ENCODE measurements at places on chromosomes 13 and 19.

DNA sequence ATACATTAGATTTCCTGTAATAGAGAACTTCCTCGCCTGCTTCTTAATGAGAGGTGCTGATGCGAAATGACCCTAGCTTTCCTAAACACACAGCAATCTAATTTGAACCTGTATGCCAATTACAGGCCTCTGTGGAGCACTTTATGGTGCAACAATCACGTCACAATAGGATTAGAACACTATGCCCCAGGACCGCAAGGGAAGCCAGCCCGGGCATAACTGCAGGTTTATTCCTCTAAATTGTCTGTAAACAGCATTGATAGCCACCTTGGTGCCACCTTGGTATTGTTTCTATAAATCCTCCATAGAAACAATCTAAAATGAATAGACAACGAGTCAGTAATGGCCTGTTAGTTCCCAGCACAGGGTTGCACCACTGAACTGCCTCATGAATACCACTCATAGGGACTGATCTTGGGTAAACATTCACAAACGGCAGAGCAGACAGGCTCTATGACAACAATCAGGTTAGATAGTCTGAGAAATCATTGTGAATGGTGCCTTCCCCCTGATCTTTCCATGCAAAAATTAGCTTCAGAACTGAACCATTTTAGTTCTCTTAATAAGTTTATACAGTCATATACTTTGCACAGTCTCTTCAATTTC, 182.5 kb upstream of the OBI1 start:
- no peak for DNase-seq

DNA sequence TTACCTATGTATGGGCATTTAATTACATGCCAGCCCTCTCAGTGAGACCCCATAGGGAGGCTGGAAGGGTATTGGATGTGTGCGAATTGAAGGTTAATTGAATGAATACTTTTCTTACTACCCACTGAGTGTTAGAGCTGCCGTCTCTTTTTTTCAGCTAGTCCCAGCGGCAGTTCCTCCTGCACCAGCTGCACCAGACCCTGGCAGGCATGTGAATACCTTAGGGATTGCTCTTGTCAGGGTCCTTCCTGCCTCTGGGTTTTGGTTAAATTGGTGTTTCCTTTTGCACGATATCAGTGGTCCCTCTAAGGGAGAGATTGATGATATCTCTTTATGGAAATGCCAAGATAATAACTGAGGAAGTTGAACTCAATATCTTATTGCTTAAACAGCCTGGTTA, 9.8 kb upstream of the CXCL17 start:
- DNase-seq: peak; percentile 16

DNA sequence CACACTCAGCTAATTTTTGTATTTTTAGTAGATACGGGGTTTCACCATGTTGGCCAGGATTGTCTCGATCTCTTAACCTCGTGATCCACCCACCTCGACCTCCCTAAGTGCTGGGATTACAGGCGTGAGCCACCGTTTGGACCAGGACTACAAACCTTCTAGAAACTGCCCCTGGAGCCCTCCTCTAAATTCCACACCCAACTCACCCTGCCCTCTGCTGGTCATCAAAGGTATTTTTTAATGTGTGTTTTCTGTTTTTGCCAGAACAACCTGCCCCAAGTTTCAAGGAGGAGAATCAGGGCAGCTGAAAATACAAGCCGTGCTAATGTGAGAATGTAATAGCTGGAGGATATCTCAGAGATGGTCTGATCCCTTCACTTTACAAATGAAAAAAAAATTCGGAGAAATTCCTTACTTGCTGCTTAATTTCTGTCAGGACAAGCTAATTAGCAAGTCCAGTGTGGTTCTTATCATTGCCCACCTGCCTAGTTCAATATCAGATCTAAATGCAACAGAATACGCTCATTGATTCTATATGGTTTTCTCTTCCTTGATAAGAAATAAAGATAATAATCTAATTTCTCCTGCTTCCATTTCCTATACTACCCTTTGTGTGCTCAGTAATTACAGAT, 4.1 kb downstream of the ATP8A2 start:
- DNase-seq: no peak

DNA sequence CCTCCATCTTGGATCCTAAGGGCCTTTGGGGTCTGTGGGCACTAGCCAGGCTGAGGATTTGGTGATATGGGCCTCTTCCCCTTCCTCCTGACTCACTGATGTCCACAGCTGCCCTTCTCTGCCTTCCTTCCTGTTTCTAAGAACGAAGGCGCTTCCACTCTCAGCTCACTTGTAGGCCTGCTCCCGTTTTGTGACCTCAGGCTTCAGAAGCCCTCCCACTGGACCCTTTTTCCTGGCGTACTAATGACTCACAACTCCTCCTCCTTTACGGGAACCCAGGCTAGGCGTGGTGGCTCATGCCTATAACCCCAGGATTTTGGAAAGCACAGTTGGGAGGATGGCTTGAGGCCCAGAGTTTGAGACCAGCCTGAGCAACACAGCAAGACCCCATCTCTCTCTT, 55.6 kb downstream of the TMED1 start:
- DNase-seq: no peak

- no peak for DNase-seq
Measured at GRCh38 chr19:48696353-48697010, 711 bp downstream of the FUT2 start.

DNA sequence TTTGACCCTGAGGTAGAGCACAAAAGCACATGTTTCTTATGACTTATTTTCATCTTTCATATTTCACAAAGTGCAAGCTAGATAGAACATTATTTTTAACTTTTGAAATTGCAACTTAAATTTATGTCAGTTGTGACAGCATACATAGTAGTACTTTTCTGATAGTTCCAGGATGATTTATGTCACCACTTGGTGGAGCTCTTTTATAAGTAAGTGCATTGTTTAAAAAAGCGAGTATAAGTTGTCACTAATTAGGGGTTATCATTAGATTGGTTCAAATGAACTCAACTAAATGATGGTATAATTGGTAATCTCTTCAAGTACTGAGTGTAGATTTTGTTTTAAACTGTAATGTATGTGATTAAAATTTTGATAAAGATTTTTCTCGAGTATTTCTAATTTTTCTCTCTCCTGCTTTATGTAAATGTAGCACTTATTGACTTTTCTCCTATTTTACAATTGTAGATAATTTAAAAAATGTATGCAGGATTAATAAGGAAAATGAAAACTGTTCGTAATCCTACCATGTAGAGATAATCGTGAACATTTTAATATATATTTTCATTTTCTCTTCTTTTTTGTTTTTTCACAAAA, 31.1 kb downstream of the RB1 start:
- no peak for DNase-seq

All from mesenteric fat pad (tissue), 1 donor.